ENCODE measurements at places on chromosomes 4 and X.

DNA sequence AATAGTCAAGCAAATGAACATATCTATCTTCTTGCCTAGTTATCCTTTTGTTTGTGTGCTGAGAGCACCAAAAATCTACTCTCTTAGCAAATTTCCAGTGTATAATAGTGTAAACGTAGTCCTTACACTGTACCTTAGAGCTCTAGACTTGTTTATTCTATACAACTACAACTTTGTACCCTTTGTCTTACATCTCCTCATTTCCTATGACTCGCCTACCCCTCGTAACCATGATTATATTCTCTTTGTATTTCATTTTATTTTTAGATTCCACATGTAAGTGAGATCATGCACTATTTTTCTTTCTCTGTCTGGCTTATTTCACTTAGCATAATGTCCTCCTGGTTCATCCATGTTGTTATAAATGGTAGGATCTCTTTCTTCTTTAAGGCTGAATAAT is 37.6 kb downstream of the MAGEB5 start:
- no peak for DNase-seq

DNA sequence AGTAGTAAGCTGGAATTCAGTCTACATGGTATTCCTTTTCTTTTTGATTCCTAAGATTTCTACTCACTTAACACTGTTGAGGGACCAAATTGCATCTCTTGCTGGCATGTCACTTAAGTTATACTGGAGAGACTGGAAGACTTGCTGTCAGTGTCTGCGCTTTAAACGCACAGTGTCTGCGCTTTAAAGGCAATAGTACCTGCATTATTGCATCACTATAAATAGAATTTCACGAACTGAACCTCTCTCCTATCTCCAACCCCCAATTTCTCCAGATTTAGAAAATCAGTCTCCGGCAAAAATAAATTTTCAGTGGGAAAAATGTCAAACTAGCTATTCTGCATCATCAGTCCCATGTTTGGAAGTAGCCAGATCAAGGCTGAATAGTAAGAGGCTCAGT is 21.2 kb downstream of the SMAD1 start:
- DNase-seq, result no peak

DNA sequence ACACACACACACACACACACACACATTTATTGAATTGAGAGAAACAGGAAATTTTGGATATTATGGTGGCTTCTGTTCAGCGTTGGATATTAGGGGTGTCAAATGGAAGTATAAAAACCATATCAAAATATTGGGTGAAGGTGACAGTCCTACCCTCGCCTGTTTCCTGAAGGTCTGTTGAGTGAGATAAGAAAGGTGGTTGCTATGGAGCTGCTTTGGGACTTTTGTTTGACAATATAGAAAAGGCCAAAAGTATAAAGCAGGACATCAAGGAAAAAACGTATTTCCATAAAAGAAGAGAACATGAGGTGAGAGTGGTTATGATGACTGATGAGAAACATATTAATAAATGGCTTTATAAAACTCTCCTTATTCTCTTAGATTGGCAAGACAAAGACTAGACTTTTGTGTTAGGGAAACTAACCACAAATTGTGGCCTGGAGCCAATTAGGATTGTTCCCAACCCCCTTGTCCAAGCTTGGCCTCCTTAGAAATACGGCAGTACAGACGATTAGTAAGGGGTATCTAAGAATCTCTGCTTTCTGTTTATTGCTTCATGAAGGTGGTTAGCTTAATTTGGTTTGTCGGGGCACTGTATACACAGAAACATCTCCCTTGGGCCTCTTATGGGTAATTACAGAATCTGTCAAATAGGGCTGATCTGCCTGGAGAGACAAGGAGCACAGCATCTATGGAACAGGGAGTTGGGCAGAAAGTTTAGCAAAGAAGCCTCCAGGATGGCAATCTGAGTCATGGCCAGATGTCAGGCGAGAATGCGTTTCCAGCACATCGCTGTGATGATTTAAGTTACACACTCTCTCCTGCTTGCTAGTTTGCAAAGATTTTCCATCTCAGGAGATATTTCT is 198.0 kb downstream of the CBR4 start:
- DNase-seq, result peak; percentile 89

DNA sequence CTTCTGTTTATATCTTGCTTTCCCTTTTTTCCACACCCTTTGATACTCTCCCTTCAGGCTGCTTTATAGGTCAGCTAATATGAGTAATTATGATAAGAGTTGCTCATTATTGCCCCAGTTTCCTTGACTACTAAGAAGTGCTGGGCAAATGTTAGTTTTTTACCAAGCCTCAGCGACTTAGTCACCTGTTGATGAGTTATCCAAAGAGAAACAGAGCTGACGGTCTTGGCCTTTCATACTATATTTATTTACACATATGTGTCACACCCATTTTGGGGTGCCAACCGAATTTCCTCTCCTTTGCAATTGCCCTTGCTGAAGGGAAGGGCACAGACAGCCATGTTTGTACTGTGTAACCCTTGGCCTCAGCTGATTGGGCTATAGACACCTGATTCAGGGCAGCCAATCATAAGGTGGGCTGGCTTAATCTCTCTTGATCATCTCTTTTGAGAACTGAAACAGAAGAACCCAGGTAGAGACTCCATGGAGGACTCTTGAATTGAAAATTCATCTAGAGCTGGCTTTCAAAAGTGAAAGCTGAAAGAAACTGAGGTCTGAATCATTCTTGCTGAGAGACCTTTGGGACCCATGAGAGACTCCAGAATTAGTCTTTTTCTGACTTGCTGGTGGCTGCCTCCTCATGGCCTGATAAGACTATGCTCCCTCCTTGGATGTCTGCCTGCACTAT is 111.7 kb upstream of the RPS6KA3 start:
- no peak for DNase-seq

DNA sequence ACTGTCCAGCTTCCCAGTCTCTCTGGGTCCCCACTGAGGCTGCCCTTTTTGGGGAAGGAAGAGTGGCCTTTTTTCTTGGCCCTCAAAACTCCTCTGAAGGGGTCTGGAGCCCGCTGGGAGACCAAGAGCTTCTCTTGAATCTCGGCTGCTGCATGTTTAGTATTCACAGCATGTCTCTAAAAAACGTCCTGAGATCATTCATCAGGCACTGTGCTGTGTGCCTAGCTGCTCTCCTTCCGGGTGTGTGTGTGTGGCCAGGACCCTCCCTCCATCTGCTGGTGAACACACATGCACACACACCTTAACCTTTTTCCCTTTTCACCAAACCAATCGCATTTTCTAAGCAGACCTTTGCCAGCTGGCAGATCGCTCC is 841 bp upstream of the FRMPD3 start:
- no peak for DNase-seq

GRCh38 chr4:83605744-83606172 is 69.8 kb downstream of the GPAT3 start:
- DNase-seq, result no peak

- DNase-seq, result no peak
These were observed 52.8 kb upstream of the SRPX start for GRCh38 chrX:38273453-38273852.

DNA sequence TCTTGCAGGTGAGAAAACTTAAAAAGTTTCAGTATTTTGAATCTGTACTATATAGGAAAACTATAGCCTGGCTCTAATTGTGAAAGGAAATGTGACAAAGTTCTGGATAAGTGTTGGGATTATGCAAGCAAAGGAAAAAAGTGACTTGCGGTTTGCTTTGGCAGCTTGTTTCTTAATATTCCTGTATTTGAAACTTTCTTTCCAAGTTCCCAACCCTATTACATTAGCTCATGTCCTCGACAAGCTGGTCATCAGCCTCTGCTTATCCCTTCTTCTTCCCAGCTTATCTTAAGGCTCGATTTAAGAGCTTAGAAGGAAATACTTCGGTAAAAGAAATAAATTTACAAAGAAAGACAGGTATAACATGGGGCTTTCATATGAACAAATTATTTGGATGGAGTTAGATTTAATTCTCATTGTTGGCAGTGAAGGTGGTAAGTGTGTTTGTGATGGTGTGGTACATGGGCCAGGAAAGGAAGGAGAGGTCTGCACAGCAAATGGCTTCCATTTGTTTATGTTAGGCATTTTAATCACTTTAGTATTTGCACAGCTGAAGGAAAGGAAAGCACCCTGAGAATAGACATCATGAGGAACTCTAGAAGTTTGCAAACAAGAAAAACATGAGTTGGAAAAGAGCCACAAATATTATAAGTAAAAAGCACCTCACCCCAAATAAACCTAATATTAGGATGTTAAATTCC is 5.1 kb upstream of the MYOZ2 start:
- DNase-seq, result peak; percentile 41

- no peak for DNase-seq
These were observed 31.2 kb upstream of the ZNF280C start for GRCh38 chrX:130300010-130300282.

GRCh38 chr4:155765149-155765548 is 6.3 kb downstream of the GUCY1B1 start:
- no peak for DNase-seq

- DNase-seq, result no peak
These were observed 18.9 kb downstream of the SMC1A start for GRCh38 chrX:53403535-53403934.

DNA sequence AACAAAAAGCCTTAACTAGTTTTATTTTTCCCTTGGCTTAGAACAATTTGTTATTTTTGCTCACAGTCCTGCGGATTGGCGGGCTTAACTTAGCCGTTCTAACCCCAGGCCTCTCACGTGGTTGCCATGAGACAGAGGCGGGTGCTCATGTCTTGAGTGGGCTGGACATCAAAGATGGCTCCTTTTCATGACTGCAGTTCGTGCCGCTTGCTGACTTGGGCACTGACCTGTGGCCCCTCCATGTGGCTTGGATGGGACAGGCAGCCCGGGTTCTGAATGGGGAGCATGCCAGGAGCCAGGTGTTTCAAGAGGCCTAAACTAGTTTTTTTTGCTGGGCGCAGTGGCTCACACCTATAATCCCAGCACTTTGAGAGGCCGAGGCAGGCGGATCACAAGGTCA is 40.7 kb downstream of the CDS1 start:
- DNase-seq, result no peak

DNA sequence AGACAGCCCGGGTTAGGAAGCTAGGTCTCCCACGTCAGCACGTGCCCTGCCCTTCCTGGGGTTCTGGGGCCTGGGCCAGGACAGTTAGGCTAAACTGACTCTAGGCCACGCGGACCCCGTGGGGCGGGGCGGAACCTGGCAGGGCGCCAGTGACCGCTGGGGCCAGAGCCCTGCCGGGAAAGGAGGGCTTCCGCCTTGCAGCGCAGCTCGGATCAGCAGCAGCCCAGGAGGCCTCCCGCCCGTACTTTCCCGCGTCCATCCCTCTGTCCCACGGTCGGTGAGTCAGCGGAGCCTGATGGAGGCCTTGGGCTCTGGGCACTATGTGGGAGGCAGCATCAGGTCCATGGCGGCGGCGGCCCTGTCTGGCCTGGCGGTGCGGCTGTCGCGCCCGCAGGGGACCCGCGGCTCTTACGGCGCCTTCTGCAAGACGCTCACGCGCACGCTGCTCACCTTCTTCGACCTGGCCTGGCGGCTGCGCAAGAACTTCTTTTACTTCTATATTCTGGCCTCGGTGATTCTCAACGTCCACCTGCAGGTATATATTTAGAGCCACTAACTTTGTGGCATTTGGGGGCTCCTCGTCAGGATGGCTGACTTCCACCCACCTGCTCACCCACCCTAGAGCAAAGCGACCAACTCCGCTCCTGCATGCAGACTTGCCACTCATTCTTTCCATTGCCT is at the start of gene SMIM10:
Gene SMIM10 (plus strand): TSS at position 191 of the 681 bp plus-strand sequence. CDS start 105 bp downstream, at position 296.
- peak; percentile 88 for DNase-seq

DNA sequence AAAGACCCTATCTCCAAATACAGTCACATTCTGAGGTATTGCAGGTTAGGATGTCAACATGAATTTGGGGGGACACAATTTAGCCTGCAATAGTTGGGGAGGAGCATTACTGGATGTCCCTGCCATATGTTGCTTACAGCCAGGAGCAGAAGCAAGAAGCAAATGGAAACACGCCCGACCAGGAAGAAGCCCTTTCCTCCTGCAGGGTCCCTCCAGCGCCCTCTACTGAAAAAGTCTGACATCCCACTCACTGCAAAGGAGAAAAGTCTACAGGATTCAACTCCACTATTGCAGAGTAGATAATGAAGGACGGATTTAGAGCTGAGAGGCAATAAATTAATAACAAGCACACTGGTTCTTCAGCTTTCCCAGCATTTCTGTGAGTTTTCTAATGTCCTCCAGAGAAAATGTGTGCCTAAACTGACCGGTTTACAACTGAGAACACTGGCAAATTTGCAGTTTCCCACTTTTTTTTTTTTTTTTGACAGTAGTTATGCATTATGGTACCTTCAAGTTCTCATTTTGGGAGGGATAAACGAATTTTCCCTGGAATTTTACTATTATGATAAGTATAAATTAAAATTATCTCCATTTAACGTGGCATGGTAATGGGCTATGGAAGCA is 31.7 kb downstream of the COQ2 start:
- peak; percentile 92 for DNase-seq

- no peak for DNase-seq
These were observed 242.3 kb upstream of the NOCT start for GRCh38 chr4:138773321-138773720.

DNA sequence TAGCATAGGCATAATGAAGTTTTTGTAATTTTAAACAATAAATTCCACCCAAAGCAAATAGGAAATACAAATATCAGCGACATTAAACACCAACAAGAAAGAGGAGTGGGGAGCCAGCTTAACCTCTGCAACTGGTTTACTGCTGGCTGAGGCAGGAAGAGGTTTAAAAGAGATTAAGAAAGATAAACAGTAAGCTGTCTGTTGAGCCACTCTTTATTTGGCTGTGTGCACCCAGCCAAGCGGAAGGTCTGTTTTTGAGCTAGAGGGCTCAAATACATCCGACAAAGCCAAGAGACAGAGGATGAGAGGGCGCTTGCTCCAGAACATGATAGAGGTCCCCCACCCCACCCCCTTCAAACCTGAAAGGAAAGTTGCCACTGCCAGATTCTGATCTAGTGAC is 191.4 kb downstream of the MGST2 start:
- peak; percentile 36 for DNase-seq

DNA sequence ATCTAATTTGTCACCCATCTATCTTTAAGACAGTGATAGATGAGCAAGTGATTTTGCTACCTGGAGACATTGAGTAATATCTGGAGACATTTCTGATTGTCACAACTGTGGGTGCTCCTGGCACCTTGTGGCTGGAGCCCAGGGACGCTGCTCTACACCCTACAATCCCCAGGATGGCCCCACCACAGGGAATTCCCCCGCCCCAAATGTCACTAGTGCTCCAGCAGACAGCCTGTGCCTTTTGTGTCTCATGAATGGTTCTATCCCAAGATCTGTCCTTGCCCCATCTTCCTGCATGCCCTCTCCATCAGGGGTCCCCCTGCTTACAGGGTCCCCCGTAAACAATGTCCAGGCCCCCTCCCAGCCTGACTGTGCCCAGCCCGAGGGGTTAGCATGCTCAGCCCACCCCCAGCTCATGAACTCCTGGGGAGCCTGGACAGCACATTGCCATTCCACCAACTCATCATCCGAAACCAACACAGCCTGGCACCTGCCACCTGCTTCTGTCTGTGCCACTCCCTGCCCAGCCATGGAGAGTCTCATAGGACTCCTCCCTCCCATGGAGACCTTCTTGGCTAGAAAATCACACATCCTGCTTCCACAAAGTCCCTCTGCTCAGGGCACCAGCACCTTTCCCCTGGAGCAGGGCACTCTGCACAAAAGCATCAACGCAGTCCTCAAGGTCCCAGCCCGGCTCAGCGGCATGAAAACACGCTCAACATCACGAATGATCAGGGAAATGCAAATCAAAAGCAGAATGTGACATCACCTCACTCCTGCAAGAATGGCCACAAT is 5.7 kb downstream of the P2RY8 start:
- no peak for DNase-seq
